ENCODE measurements at places on chromosomes 6 and 20.
A peak's percentile ranks its signal among the peaks of the same experiment; 100 is the strongest.

DNA sequence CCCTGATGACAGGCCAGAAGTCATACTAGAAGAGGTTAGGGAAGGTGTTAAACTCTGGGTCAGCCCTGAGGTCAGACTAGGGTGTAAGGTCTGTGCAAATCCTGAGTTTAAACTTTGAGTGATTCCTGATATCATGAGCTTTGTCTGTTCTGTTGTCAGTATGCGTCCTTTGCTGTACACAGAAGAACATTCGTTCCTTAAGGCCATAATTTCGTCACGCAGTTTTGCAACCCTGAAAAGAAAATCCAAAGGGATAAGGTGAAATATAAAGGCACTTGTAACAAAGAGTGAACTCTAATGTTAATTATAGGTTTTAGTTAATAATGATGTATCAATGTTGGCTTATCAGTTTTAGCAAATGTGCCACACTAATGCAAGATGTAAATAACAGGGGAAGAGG, 2.3 kb downstream of the DST start:
- no peak for DNase-seq

DNA sequence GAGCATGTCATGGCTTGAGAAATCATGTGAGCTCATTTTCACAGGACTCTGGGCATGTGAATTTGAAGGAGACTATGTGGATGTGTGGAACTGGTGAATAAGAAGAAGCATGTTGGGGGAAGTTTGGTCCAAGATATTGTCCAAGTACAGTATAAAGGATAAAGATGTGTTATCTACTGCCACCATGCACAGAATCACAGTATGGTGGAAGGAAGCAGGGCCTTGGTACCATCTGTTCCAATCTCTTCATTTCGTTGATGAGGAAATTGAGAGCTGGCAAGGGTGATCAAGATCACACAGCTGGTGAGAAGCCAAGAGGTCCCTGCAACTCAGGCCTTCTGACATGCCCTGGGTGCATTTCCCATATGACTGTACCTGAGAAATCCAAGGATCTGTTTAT, 31.5 kb upstream of the RIPOR2 start:
- no peak for DNase-seq

DNA sequence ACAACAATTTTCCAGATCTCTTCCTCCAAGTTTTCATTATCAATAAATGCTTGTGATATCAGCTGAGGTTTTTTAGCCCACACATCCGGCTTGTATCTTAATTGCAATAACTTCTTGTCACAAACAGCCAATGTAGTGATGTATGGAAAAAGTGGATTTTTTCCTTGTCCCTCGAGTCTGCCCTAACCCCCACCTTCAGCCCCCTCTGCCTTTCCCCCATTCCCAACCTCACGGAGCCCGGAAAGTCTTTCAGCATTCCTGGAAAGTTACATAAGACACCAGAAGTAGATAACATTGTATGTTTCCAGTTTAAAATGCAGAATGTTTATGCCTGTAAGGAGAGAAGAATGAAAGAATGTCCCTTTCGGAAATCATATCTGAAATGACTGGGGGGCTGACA, 179.2 kb upstream of the PHACTR1 start:
- no peak for DNase-seq

DNA sequence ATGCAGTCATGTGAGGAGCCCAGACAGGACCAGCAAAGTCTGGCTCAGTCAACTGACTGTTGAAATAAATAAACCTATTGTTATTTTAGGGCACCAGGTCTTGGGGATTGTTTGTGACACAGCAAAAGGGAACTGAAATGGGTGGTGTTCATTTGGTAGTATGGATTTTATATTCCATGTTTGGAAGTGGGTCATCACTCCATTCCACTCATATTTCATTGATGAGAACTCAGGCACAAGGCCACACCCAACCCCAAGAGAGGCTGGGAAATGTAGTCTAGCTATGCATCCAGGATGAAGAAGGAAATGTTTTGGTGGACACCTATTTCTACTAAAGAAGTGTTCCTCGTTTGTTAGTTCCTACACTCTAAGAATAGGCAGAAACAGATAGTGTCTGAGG, 64.9 kb upstream of the BTBD3 start:
- DNase-seq = no peak

DNA sequence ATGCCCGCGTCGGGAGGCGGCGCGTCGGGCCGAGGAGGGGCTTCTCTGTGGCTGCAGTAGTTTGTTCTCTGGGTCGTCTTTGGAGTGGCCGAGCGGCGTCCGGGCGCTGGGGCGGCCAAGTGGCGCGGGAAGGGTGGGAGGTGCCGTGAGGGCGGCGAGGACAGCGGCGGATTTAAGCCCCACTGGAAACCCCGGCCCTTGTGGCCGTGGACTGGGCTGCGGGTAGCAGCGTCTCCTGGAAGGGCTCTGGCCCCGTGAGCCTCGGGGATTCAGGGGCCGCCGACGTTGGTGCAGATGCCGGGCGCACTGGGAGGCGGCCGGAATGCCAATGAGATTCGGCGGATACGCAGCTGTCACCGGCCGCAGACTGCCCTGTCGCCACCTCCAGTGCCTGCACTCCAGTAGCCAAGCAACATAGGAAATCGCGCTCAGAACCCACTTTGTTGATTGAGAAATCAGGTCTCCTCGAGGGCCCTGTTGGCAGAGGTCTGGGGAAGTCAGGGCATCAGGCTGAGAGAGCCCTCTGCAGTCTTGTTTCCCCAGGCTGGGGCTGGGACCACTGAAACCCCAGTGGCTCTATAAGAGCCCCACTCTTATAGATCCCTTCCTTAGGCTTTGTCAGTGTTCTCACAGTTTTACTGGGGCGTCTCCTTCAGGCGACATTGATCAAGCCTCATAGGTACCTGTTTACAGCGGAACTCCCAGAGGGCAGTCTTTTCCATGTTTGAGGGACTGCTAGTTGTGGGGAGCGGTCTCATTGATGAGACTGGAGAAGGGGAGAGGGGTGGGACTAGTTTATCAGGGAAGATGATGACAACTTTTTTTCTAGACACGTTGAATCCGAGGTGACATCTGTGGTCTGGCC, 642 bp downstream of the GZF1 start:
- DNase-seq = no peak

GRCh38 chr20:23122321-23122720, 36.2 kb upstream of the CD93 start:
- DNase-seq = no peak

DNA sequence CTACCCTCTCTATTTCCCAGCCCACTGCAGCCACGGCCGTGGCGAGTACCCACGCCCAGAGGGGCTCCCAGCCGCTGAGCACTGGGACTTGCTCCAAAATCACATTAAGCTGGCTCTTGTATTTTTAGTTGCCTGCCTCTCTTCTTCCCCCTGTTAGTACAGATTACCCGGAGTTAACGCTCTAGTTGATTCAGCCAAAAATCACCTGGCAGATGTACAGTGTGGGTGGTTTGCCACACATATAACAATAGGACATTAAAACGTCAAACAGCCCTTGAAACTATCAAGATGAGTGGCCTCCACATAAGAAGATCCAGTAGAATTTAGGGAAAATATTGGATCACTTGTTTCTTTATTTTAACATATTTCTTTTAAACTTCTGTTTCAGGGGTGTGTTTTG, 268.8 kb upstream of the PRDM1 start:
- no peak for DNase-seq

DNA sequence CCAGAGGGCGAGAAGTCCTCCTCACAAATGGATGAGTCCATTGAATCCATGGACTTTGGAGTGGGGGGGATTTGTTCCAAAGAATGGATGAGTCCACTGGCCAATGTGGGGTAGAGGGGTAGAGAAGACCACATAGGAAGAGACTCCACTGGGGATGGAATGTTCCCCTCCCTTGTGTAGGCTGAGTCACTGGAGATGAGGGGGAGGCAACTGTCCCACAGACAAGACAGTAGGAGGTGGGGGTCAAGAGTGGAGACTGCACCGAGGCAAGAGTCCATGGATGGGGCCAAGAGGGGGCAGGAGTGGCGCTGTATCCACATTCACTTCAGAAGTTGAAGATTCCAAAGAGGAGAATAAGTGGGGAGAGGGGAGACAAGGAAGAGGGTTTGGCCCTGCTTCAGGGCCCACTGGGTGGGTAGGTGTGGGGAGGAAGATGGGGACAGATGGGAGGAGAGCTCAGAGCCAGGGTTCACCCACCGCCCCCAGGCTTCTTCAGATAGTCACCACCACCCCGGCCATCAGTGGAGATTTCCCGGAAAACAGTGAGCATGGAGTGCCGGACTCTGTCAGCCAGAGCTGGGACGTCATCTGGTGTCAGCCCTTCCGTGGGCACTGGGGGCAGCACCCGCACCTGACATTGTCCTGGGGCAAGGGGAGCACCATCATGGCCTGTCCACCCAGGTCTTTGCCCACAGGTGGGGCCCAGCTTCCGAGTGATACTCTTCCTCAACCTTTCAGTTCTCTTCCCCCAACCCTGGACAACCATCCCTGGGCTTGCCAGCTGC, 4.6 kb downstream of the EGFL8 start:
- DNase-seq = no peak

DNA sequence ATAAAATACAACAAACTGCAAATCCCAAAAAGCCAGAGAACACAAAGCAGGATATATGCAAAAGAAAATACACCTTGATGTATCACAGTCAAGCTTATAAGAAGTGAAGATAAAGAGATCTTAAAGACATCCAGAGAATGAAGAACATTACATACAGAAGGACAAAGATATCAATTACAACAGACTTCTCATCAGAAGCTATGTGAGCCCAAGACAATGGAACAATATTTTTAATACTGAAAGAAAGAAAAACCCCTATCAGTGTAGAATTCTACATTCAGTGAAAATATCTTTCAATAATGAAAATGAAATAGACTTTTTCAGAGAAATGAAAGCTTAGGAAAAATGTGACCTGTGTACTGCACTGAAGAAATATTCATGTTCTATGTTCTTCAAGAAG, 104.5 kb upstream of the PHACTR3 start:
- DNase-seq = no peak

- no peak for DNase-seq
Measured at GRCh38 chr6:17035257-17036064, 66.4 kb upstream of the STMND1 start.

DNA sequence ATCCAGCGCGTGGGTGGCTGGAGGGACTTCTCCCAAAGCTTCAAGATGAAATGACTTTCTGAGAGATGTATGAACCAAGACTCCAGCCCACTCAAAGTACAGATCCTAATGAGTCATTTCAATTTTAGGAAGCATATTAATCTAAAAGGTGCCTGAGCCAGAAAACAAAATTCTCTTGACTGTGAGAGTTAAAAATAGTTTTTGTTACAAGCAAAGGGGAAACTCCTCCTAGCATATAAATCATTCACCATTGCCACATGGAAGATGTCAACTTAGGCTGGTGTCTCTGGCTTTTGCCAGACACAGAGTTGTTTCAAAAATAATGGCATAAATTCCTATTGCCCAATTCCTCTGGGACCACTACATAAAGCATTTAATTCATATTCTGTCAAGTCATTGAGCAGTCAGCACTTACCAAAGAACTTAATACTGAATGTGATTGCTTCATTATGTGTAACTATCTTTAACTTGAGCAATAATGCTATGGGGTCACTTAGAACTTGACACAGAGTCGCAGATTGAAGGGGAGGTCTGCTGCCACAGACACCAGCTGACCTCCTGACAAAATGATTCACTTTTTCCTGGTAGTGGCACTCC, 280.6 kb downstream of the SLC35F1 start:
- peak; percentile 20 for DNase-seq

DNA sequence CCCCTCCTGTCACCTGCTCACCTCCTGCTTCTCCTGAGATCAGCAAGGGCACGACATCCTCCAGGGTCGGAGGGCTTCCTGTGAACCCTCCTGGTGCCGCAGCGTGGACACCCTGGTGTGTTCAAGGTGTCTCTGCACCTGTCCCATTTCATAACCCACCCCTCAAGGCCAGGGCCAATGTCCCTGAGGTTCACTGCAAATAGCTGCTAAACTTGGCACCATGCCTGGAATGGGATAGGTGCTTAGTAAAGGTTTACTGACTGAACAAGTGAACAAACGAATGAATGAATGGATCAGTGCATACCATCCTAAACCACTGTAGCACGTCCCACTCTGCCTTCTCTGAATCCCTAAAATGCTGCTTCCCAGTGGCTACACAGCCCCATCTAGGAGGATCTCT, 35.0 kb downstream of the SIRPA start:
- DNase-seq = no peak
